Effector memory CD4-positive, alpha-beta T cell (primary cell): ENCODE measurements at places on chromosomes 12 and 14.

DNA sequence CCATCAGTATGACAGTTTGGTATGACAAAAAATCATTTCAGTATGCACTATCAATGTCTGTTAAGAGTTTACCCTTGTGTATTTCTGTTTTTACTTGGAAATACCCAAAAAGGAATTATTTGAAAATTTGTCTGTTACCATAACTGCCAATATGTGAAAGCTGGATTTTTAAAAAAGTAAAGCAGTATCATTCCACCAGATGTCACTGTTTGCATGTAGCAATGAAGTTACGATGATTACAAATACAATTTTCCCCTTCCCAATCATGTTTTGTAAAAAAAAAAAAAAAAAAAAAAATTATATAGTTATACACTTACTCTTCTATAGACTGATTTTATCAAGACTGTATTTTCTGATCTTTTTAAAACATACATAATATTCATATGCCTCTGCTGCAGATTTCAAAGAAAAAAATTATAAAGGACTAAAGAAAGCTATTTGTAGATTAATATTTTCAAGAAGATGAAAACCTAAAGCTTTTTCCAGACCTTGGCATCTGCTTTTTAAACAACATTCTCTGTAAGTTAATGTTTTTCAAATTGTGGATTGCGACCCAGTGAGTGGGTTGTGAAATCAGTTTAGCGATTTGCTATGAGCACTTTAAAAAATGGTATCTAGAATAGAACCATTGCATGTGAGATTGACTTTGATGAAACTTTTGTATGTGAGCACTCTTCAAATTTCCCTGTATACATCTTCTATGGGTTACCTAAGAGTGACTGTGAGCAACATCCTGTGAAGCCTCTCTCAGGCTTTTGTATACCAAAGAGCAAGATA, 114.2 kb downstream of the TTC6 start:
- DNase-seq, result no peak

DNA sequence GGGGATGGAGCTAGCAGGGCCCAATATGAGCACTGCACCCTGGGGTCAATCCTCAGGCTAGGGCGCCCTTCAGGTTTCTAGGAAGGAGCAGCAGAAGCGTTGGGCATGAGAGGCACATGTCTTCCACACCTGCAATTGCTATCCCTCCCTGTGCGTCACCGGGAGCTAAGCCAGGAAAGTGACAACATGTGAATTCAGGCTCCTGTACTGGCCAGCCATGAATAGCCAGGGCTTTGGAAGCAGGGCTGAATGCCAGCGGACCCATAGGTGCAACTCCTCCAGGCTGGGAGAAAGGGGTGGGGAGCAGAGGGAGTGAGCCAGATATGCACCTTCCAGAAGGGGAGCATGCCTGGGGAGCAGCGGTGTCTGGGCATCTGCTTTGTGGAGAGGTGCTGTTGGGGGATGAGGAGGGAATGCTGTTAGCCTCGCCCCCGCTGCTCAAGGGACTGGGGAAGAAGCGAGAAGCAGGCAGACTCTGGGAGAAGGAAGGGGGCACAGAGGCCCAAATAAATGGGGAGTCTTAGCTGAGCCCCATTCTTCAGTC, 6.1 kb downstream of the HOXC5 start:
- DNase-seq, result no peak

GRCh38 chr12:9634177-9634803, 26.6 kb upstream of the KLRB1 start:
- DNase-seq, result peak; percentile 65

- peak; percentile 41 for DNase-seq
Measured at GRCh38 chr12:27383429-27384260, 51.0 kb downstream of the BMAL2 start.

- DNase-seq, result no peak
Measured at GRCh38 chr12:107645630-107646333, 39.8 kb upstream of the PWP1 start.

DNA sequence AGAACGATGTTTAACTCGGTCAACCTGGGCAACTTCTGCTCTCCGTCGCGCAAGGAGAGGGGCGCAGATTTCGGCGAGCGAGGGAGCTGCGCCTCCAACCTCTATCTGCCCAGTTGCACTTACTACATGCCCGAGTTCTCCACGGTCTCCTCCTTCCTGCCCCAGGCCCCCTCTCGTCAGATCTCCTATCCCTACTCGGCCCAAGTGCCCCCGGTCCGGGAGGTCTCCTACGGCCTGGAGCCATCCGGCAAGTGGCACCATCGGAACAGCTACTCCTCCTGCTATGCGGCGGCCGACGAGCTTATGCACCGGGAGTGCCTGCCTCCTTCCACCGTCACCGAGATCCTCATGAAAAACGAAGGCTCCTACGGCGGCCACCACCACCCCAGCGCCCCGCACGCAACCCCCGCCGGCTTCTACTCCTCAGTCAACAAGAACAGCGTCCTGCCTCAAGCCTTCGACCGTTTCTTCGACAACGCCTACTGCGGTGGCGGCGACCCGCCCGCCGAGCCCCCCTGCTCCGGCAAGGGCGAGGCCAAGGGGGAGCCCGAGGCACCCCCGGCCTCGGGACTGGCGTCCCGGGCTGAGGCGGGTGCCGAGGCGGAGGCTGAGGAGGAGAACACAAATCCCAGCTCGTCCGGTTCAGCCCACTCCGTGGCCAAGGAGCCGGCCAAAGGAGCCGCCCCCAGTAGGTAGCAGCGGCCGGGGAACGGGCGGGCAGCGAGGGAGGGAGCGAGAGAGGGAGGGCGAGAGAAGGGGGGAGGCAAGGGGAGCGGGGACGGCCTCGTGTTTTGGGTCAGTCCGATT, 513 bp downstream of the HOXC11 start:
- no peak for DNase-seq

- DNase-seq, result peak; percentile 9
Measured at GRCh38 chr14:21070083-21070609, at the start of gene ARHGEF40. Gene ARHGEF40 (plus strand): TSS chr14:21070304. CDS start chr14:21070397, 93 bp downstream.

DNA sequence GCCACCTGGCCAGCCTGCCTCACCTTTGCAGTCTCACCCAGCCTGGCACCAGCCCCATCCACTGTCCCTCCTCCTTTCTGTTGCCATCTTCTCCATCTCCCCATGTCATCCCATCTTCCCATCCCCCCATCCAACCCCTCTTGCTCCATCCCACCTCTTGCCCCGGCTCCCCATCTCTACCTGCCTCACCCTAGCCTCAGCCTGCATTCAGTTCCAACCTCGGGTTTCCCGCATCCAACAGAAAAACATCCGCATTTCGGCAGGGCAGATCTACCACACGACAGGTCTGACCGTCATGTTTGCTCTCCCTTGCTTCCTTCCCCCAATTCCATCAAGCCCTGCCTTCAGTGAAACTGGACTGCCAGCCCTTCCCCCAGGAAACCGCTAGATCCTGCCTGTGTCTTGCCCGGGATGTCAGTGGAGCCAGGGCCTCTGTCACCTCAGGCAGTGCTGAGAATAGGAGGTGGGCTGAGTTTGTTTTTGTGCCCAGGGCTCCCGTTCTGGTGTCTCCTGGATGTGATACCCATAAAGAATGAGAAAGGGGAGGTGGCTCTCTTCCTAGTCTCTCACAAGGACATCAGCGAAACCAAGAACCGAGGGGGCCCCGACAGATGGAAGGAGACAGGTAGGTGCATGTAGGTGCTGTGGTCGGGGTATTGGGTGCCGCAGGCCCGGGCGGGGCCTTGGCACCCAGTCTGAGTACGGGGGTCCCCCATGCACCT, 2.5 kb downstream of the KCNH3 start:
- DNase-seq, result no peak

- DNase-seq, result no peak
Measured at GRCh38 chr14:79596551-79596950, 614.8 kb downstream of the DIO2 start.

DNA sequence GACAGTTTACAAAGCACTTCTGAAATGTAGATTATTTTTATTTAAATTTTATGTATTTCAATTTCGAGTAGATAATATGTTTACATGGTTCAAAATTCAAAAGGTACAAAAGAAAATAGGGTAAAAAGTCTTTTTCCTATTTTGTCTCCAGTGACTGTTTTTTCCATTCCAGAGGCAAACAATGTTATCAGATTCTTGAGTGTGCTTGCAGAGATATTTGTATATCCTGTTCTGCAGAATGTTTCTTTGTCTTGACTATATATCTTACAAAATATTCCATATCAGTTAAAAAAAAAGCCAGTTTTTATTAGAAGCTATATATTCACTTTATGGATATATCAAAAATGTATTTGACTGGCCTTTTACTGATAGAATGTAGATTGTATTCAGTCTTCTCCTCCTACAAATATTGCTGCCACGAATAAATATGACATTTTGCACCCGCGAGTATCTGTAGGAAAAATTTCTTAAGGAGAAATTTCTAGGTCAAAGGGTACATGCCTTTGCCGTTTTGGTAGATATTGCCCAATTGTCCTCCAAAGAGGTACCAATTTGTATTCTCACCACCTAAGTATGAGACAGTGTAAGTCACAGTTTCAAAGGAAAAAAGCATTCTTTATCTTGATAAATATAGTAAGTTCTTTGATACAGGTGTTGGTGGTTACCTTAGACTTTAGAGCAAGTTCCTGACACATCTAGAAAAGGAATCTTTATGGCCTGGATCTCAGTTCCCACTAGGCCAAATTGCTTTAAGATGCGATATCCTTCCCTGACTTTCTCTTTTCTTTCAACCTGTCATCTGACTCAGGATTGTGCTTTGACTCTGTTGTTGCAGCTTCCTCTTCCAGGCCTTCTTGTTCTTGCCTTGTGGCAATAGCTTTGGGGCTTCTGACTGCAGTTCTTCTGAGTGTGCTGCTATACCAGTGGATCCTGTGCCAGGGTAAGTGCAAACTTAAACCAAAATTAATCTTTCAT, 2.3 kb downstream of the KLRG1 start:
- DNase-seq, result no peak

DNA sequence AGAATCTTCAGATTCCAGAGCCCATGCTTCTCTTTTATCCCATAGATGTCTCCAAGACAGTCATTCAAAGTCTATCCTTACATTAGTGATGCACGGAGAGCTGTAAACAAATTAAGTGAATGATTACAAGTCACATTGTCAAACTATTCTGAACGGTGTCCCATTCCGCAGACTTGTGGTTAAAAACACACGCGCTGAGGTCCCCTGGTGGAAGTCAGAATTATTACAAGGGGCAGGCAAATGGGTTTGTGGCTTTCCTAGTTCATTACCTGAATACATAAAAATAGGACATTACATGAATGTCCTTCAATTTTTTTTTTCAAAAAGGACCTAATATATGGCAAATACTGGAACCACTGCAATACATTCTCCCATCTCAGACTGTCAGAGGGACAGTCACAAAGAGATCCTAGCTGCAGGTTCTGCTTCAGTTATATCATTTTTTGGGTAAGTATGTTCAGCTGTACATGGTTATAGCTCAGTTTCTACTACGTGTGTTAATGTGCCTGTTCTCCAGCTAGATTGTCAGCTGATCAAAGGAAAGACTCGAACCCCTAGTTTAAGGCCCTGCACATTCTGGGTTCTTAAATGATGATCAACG, 53.1 kb upstream of the STON2 start:
- DNase-seq, result peak; percentile 12

DNA sequence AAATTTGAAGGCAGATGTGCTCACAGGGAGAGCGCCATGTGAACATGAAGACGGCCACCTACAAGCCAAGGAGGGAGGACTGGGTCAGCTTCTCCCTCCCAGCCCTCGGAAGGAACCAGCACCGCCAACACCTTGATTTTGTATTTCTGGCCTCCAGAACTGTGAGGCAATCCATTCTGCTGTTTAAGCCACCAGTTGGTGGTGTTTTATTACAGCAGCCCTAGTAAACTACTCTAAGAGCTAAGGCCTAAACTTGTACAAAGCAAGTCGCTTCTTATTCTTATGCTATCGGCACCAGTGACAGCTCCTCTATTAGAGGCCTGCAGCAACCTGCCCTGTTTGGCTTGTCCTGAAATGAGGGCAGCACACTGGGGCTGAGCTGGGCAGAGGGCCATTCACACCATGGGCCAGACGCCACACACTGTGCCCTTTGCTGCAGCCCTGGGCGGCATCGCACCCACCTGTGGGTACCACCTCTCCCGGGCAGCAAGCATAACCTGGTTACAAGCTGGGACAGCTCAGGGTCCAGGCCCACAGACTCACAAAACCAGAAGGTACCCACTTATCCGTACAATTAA, 62.7 kb downstream of the NOS1 start:
- DNase-seq, result no peak

DNA sequence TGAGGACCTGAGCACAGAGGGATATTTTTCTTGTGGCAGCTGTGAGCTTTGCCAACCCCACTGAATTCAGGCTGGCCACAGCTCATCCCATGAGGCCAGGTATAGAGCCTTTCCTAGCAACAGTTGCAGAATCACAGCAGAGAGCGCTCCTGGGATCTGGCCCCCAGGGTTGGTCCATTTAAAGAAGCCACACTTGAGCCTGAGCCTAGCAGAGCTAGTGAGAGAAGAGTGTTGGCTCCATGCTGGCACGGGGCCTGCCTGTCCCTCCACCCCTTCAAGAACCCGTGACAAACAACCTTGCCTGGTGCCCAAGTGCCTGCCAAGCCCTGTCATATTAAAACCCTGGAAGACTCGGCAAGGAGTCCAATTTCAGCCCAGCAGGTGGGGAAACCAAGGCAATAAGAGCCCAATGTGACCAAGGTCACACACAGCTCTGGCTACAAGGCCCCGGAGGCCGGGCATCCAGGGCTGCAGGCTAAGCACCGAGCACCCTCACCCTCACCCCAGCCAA, 91.6 kb downstream of the LRRC74A start:
- no peak for DNase-seq

DNA sequence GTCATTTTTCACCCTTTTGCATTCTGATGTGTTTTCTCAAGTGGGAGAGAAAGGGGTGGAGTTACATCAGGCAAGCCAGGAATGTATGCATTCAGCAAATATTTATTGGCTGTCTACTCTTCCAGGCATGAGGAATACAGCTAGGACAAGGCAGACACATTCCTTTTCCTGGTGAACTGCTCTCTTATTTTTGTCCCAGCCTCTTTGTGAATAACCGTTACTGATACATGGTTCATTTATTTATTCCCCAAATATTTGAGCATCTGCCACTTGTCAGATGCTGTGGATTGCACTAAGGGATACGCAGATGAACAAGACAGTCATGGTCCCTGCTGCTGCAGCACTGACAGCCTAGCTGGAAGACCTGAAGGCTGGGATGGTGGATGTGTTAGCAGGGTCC, 6.1 kb downstream of the PELI2 start:
- DNase-seq, result no peak

- DNase-seq, result no peak
Measured at GRCh38 chr14:86858591-86858990, 1134.4 kb downstream of the GALC start.

DNA sequence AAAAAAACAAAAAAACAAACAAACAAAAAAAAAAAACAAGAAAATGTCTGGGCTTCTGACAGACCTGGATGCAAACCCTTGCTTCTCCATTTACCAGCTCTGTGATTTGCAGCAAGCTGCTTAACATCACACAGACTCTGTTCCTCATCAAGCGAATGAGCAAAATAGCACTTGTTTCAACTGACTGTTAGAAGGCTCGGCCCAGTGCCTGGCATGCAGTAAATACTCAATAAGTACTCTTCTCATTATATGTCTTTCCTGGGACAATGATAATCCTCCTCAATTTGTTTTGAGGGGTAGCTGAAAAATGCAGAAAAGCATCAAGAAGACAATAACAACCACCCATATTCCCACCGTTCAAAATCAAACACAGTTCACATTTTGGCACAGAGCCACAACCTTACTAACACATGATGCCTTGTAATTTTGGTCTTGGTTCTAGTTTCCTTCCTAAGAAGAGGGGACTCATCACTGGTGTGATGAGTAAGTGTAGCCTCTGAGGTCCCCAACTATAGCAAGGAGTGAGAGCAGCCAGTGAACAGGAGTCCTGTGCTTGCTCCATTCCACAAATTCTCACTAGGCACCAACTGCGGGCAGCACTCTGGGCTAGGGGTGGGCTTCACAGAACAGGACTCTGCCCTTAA, 60.4 kb downstream of the TTC7B start:
- no peak for DNase-seq

GRCh38 chr12:67441736-67442346, 172.7 kb downstream of the CAND1 start:
- peak; percentile 29 for DNase-seq
